ENCODE measurements at places on chromosomes 16 and 17. TPM values are rescaled to one million over a fixed set of nuclear protein-coding genes. Genes with fewer than 3 reads are reported as not detected.
A peak's percentile ranks its signal among the peaks of the same experiment; 100 is the strongest.

GRCh38 chr16:12276576-12276975, 300.0 kb downstream of the SNX29 start:
- DNase-seq, result no peak

The IKZF3 gene
- 24.3 TPM for total RNA-seq

DNA sequence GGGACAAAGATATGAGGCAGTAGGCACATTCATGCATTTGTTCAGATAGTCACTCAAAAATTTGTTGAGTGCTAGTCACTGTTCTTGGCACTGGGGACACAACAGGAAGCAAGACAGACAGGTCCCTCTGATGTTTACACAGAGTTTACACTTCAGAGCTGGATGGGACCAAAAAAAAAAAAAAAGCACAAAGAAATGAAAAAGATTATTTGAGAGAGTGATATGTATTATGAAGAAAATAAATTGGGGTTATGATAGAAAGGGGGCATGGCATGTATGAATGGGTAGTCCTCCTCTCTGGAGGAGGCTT, 3.5 kb upstream of the YPEL2 start:
- DNase-seq, result no peak

- no peak for DNase-seq
Measured at GRCh38 chr16:19175492-19176262, 7.6 kb downstream of the SYT17 start.

The NUDT7 gene
- total RNA-seq, result 8.7 TPM

- DNase-seq, result no peak
Measured at GRCh38 chr17:19284005-19284959, 47.1 kb downstream of the EPN2 start.

The KRTAP1-5 gene
- not detected for total RNA-seq

The ANKS4B gene
- not detected for total RNA-seq

- no peak for DNase-seq
Measured at GRCh38 chr16:89036776-89037175, 56.9 kb upstream of the ACSF3 start.

The NTN1 gene
- 14.4 TPM for total RNA-seq

GRCh38 chr17:36721560-36722120, 120.3 kb downstream of the MRM1 start:
- DNase-seq, result no peak

DNA sequence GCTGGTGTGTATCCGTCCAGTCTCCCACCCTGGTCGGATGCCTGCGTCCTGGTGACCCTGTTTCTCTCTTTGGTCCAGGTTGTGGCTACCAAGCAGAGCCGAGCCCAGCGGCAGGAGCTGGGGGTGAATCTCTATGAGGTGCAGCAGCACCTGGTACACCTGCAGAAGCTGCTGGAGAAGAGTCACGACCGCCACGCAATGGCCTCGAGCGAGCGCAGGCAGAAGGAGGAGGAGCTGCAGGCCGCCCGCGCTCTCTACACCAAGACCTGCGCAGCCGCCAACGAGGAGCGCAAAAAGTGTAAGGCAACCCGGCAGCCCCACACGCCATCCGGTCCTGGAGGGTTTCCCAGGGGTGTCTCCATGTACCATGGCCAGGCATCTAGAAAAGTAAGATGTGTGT, 13.5 kb downstream of the CCDC40 start:
- DNase-seq, result no peak

DNA sequence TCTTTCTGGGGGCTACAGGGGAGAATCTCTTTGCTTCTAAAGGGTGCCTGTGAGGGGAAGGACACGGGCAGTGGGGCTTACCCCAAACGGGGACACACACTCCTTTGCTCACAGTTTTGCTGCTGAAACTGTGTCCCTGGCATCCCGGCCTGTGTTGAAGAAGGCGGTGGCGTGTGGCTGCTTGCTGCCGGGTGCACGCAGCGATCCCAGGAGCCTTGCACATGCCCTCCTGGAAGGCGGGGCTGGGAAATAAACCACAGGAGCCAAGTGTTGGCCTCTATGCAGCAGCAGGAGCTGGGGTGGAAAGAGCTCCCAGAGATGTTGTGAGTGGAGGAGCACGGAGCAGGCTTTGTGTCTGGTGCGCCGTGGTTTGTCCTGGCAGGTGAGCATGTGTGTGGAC, 131.0 kb upstream of the CIBAR2 start:
- DNase-seq, result no peak

DNA sequence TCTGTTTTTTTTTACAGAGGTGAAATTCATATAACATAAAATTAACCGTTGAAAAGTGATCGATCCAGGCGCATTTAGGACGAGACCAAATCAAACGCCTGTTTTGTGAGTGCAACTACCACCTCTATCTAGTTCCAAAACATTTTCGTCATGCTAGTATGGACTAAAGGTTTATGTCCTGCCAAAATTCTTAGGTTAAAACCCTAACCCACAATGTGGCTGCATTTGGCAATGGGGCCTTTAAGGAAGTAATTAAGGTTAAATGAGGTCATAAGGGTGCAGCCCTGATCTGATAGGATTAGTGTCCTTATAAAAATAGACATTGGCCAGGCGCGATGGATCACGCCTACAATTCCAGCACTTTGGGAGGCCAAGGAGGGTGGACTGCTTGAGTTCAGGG, 32.8 kb upstream of the RCVRN start:
- no peak for DNase-seq

DNA sequence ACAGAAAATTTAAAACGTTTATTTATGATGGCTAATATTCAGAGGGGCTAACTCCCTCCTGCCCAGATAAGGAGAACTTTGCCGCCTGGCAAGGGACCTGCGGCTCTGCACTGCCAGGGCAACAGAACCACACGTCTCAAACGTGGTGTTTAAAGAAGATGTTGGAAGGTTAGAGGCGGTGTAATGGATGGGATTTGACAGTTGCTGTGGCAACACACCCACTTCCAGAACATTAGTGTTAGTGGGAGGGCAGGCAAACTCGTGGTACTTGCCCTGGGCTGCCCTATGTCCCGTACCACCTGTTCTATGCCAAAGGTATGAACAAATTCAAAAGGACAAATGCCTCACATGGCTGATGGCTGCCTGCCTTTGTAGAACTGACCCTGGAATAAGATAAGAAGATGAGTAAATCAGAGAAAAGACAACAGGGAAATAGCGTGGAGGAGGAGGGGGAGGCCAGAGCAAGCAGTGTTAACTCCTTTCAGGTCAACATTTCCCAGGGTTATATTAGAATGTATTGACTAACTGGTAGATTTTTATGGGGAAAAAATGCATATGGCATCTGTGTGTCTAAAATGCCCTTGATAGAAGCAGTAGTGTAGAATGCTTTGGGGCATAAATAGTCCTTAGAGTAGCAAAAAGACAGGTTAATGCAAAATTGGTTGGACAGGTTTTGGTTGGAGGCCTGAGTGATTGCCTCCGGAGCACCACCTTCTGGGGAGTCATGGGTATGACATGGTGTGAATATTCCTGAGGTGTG, 30.8 kb downstream of the HLF start:
- peak; percentile 76 for DNase-seq

The RNF222 gene
- not detected for total RNA-seq

DNA sequence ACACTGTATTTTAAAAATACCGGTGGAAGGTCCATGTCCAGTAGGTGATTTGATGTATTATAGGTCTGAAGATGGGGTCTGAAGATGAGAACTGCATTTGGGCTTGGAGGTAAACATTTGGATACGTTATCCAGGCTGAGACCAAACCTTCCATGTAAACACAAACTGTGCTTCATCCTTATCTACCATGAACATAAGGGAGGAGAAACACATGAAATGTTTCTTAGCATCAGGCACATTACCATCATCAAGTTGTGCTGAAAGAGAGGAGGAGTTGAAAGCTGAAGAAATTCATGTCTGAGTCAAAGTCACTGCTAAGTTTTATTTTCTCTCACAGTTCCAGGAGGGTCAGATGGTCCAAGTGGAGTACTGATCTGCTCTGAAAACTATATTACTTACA, 11.4 kb downstream of the SF3B3 start:
- no peak for DNase-seq
